ENCODE measurements at places on chromosomes 12 and 14. TPM values are rescaled to one million over a fixed set of nuclear protein-coding genes. Genes with fewer than 3 reads are reported as not detected.

GRCh38 chr12:23611320-23611719 is 338.1 kb downstream of the SOX5 start:
- no peak for DNase-seq

GRCh38 chr12:117850048-117850447 is 118.7 kb downstream of the KSR2 start:
- DNase-seq = peak; percentile 25

DNA sequence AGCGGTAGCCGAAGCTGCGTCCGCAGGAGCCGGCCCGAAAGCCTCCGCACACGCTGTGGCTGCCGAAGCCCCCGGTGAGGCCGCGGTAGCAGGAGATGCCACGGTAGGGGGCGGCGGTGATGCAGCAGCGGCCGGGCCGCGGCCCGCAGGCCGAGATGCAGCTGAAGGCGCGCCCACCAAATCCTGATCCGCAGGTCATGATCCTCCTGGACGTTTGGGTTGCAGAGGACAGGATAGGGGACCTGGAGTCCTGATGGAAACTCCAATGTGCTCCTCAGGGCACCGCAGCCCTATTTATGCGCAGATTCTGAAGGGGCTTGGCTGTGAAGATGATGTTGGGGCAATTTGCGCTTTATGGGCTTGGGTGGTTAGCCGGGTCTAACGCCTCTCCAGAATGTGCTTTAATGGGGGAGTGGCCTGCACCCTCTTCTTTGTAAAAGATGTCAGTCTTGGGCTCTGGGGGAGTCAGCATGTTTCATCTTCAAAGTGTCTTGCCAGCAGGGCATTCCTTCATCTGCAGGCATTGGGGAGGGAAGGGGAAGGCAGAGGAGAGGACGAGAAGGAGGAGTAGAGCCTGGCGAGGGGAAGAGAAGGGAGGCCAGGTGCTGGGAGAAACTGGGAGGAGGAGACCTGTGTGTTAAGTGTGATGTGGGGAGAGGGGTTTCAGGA is at the start of gene KRT81:
TSS of gene KRT81 (minus strand) at position 268 of the 669 bp plus-strand sequence. CDS start at position 199, 69 bp downstream.
- DNase-seq = no peak

DNA sequence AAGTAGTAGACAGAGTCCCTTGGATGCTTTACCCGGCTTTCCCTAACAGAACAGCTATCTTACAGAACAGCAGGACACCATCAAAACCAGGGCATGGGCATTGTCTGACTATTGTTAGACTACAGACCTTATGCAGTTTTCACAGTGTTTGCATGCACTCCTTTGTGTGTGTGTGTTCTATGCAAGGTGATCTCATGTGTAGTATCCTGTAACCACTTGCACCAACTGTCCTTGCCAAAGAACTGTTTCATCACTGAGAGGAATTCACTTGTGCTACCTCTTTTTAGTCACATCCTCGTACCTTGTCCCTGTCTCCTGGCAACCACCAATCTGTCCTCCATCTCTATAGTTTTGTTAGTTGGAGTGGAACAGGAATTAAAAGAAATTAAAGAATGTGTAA is 183.6 kb upstream of the PZP start:
- DNase-seq = no peak

P2RX2 gene
- total RNA-seq = not detected

- DNase-seq = no peak
These were observed 1.2 kb downstream of the ALDH1L2 start for GRCh38 chr12:105083031-105083430.

- DNase-seq = no peak
These were observed 63.3 kb upstream of the DAAM1 start for GRCh38 chr14:59125156-59125555.

MUCL1 gene
- total RNA-seq = not detected

DNA sequence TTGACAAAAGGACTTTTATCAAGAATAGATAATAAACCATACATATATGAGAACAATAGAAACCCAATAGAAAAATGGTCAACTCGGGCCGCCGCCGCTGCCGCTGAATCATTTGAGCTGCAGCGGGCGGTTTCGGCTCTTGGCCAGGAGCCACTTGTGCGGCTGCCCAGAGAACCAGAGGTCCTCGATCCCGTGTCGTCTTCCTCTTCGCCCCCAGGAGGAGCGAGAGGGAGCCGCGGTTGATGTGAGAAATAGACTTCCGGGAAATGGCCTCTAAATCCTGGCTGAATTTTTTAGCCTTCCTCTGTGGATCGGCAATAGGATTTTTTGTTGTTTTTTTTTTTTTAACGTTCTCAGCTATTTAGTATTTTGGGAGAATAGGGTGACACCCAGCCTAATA is 44.8 kb downstream of the CPSF6 start:
- peak; percentile 39 for DNase-seq

Data from activated CD8-positive, alpha-beta T cell treated with anti-CD3 and anti-CD28 coated beads, Interleukin-2, amount 10 ng/mL, durations not matched to agents 7 days and 5 days (primary cell).